Activated CD8-positive, alpha-beta memory T cell treated with anti-CD3 and anti-CD28 coated beads for 1 hour (primary cell): ENCODE measurements at places on chromosomes 3 and 15.

DNA sequence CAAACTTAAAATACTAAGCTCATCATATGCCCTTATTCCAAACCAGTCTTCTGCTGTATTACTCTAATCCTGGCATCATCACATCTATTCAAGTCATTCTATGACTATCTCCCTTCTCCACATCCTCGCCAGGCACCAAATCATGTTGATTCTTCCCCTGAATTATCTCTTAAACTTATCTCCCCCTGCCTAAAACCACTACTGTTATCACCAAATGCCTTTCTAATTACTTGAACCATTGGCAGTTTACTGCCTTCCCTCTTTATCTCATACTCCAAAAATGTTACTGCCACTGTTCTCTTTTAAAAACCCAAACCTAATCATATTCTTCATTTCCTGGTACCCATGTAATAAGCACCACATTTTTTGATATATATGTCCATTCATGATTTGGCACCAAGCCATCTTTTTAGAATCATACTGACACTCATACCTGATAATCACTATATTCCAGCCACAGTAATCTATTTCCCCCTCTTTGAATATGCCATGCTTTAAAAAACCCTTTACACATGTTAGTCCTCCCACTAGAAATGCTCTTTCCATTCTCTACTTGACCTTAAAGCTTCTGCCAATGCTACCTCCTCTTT is 126.8 kb downstream of the PEAK1 start:
- no peak for DNase-seq

GRCh38 chr15:74222240-74223119 is 13.6 kb upstream of the CCDC33 start:
- DNase-seq = no peak

DNA sequence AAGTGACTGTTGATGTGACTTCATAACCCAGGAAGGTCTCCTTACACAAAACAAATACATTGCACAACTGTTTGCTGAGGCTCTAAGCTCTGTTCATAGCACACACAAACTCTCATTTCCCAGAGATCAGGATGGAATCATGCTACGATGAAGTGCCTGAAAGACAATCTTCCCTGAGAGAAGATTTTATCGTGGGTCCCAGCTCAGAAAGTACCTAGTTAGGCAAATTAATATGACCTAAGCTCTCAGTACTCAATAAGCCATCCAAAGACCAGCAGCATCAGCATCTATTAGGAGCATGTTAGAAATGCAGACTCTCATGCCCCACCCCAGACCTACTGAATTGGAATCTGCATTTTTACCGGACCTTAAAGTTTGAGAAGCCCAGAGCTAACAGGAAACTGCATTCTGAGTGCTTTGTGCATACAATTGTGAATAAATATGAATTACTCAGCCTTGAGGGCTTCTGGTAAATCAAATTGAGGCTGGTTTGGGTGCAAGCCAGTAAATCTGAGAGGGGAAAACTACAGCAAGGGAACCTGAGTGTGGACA is 161.5 kb upstream of the C2CD4B start:
- DNase-seq = no peak

- DNase-seq = no peak
Observed at GRCh38 chr3:36257158-36257852, 123.0 kb upstream of the STAC start.
